NB4 (cell line): ENCODE measurements at places on chromosomes 13 and 19.

GRCh38 chr19:57512845-57513244 lies 13.1 kb downstream of the ZNF773 start:
- peak; percentile 12 for DNase-seq

DNA sequence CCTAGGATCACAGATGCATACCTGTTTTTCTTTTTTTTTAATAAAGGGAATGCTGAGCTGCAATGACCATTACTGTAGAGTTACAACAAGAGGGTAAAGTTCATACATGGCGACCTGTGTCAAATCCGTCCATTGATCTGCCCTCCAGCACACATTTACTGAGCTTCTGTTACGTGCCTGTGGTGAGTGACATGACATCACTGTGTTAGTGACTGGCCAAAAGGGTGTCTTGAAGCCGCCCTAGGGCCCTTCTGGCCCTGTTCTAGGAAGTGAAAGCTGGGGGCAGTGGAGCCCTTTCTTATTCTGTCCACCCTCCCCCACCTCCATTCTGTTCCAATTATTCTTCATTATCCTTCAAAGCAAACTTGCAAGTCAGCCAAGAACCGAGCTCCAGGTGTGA lies 66.3 kb downstream of the ZIC5 start:
- peak; percentile 64 for DNase-seq

- peak; percentile 41 for DNase-seq
Observed at GRCh38 chr19:17610384-17610783, 54.9 kb downstream of the COLGALT1 start.

DNA sequence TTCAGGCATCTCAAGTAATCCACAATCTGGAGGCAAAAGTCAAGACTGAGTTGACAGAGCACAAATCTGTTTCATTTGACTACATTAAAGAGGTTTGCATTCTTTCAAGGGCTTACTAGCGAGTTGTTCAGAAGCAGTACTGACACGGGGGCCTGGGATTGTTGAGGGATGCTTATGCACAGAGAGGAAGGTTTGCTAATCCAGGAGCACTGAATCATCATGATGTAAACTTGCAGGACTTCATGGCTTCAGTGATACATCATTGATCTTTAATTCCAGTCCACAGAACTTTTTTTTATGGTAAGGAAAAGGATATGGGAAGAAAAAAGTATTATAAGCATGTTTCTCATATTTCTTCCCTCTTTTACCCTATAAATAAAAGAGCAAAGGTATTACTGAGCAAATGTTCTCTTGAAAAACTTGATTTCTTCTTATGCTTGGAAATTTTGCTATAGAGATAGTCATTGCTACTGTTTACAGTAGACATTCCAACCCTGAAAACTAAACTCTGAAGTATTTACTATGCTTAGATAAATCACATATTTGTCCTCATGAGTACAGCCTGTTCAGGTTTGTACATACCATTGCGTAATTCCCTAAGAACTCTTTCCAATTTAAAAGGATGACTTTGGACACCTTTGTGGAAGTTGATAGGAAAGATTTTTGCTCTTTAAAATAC lies 65.8 kb upstream of the KPNA3 start:
- no peak for DNase-seq

DNA sequence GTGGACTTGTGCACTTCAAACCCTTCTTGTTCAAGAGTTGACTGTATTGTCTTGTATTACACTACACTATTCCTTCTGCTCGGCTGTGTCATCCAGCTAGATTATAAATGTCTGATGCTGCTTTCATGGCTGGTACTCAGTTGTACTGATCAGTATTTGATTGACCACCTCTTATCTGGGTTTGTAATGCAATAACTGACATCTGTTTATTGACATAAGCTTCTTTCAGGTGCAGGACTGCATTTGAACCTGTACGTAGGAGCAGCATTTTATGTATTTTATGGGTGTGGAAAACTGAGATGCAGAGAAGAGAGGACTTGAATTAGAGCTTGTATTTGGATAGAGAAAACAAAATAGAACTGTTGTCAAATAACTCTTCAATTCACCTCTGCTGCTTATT lies 309.2 kb downstream of the FGF9 start:
- no peak for DNase-seq
